ENCODE measurements at places on chromosomes 6 and 20. TPM values are rescaled to one million over a fixed set of nuclear protein-coding genes. Genes with fewer than 3 reads are reported as not detected.

The OR2H2 gene
- total RNA-seq: not detected

- H3K4me3 ChIP-seq: no peak overlapping the region
- DNase-seq: no peak
- no peaks in the 10 kb centered on the region for H3K27me3 ChIP-seq
- H3K4me1 ChIP-seq: peaks cover 9% of the 10 kb centered on the region
- H3K36me3 ChIP-seq: no peaks in the 10 kb centered on the region
Measured at GRCh38 chr6:108544606-108545005, 16.1 kb upstream of the FOXO3 start.

DNA sequence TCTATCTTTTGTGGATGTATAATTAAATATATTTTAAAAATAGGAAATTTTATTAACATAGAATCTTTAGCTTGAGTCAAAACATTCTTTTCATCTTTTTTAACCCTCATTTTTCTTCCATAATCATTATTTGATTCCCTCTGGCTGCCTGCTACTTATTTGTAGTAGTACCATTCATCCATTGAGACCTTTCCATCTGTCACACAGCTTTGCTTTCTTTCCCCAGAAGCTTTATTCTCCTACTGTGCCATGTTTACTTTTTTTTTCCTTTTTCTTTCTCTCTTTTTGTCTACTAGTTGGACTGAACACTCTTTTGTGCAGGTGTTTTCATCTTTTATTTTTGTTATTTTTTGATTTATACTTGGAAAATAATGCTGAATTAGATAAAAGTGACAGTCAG is 522.6 kb upstream of the MMS22L start:
- DNase-seq: no peak
- H3K27me3 ChIP-seq: no peaks in the 10 kb centered on the region
- no peaks in the 10 kb centered on the region for H3K36me3 ChIP-seq
- no peak overlapping the region for H3K27ac ChIP-seq
- H3K4me1 ChIP-seq: no peaks in the 10 kb centered on the region
- no peak overlapping the region for H3K4me3 ChIP-seq

The TCP11 gene
- not detected for total RNA-seq

DNA sequence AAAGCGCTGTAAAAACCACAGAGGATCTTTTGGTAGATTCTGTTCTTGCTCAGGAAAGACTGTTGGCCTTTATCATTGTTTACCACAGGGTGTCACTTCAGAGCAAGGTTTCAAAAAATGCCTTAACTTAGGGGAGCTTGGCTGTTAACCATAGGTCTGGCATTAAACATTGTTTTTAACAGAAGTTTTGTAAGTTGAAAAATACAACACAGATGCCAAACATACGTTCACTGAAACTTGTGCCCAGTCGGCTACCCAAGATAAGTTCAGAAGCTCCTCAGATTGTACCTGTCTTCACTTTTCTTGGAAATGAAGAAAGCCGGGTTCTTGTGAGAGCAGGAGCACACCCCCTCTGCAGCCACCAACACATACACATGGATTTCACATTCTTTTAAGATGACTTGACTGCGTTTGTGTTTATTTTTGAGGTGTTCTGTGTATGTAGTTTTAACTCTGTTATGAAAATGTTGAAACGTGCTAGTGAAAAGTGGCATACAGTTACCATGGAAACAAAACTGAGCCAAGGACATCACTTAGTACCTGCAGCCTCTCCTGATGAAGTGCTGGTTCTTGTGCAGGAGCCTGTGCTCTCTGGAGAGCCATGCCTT is 64.9 kb downstream of the SYCP2L start:
- H3K4me1 ChIP-seq: no peaks in the 10 kb centered on the region
- no peak for DNase-seq
- H3K36me3 ChIP-seq: no peaks in the 10 kb centered on the region
- no peak overlapping the region for H3K4me3 ChIP-seq

GRCh38 chr6:157513619-157514485 is 132.9 kb downstream of the ZDHHC14 start:
- no peaks in the 10 kb centered on the region for H3K36me3 ChIP-seq
- DNase-seq: no peak
- H3K27ac ChIP-seq: no peak overlapping the region
- no peaks in the 10 kb centered on the region for H3K4me1 ChIP-seq
- H3K4me3 ChIP-seq: no peak overlapping the region

DNA sequence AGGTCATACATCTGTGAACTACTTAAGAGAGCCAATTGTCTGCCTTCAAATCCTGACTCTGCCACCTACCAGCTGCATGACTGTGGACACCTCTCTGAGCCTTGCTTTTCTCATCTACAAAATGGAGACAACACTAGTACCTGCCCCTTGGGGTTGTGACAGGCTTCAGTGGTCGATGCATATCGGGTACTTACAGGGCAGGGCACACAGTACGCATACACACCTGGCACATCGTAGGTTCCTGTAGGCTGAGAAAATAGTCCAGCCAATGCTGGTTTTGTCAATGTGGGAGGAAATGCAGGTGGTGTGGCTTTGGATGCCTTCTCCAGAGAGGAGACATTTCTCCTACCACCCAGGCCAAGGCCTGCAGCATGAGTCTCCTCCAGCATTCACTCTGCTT is 2.3 kb downstream of the ADIG start:
- no peaks in the 10 kb centered on the region for H3K4me1 ChIP-seq
- H3K27me3 ChIP-seq: no peaks in the 10 kb centered on the region
- H3K36me3 ChIP-seq: no peaks in the 10 kb centered on the region
- H3K4me3 ChIP-seq: no peak overlapping the region
- no peak for DNase-seq
- H3K27ac ChIP-seq: no peak overlapping the region

DNA sequence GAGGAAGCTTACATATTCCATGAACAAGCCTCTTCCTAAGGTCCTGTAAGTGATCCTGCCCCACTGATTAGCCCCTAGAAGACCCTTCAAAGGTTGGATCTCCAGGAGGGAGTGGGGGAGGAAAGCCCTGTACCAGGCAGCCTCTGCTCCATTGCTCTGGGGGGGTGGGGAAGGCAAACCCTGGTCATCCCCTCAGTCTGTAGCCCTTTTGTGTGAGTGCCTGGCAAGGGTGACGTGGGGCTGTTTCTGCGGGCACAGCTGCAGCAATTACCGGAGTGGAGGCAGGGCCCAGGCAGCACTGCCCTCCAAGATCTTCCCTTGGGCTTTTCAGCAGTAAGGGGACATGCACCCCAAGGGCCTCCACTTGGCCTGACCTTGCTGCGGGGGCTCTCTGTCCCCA is at the start of gene MOG:
Gene MOG, plus strand, starts transcription at position 295 of the 400 bp plus-strand sequence. CDS start 118 bp downstream, outside the sequence.
- peaks cover 12% of the 10 kb centered on the region for H3K4me1 ChIP-seq
- H3K27me3 ChIP-seq: peaks cover 30% of the 10 kb centered on the region
- no peaks in the 10 kb centered on the region for H3K36me3 ChIP-seq
- no peak within 1 kb of the TSS for H3K4me3 ChIP-seq
- DNase-seq: no peak

DNA sequence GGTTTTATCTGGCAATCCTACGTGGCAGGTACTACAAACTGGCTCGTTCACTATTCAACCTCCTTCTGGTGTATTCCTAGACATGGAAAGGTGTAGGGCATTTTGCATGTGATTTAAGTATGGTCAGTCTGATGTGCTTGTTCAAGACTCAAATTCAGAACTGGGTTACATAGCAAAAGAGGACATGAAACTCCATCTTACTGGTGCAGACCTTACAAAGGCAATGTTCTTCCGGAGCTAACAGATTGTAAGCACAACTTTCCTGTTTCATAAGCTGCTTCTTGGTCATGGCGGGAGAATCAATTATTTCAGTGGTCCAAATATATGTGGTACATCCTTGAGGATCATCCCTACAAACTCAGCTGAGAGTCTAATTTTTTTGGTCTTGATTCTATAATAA is 703.4 kb downstream of the EPM2A start:
- DNase-seq: no peak
- H3K36me3 ChIP-seq: no peaks in the 10 kb centered on the region
- H3K27me3 ChIP-seq: no peaks in the 10 kb centered on the region
- H3K4me3 ChIP-seq: no peak overlapping the region
- peaks cover 5% of the 10 kb centered on the region for H3K4me1 ChIP-seq

GRCh38 chr20:21433329-21433890 is 36.1 kb upstream of the NKX2-4 start:
- no peak for DNase-seq
- no peak overlapping the region for H3K27ac ChIP-seq
- no peak overlapping the region for H3K4me3 ChIP-seq
- no peaks in the 10 kb centered on the region for H3K36me3 ChIP-seq
- no peaks in the 10 kb centered on the region for H3K4me1 ChIP-seq

- peak overlapping the region; percentile 87 for H3K27ac ChIP-seq
- H3K4me1 ChIP-seq: peaks cover 32% of the 10 kb centered on the region
- H3K4me3 ChIP-seq: no peak overlapping the region
- no peaks in the 10 kb centered on the region for H3K36me3 ChIP-seq
- H3K27me3 ChIP-seq: peaks cover 16% of the 10 kb centered on the region
Measured at GRCh38 chr6:166636934-166637333, 9.9 kb upstream of the RPS6KA2 start.

- H3K27me3 ChIP-seq: no peaks in the 10 kb centered on the region
- H3K4me1 ChIP-seq: no peaks in the 10 kb centered on the region
- DNase-seq: no peak
- no peak overlapping the region for H3K27ac ChIP-seq
- no peaks in the 10 kb centered on the region for H3K36me3 ChIP-seq
Measured at GRCh38 chr6:153425536-153425935, 294.5 kb upstream of the RGS17 start.

- no peak overlapping the region for H3K4me3 ChIP-seq
- no peaks in the 10 kb centered on the region for H3K36me3 ChIP-seq
- no peak for DNase-seq
- no peaks in the 10 kb centered on the region for H3K4me1 ChIP-seq
- no peak overlapping the region for H3K27ac ChIP-seq
Measured at GRCh38 chr6:170057961-170058877, 232.7 kb downstream of the DLL1 start.

GRCh38 chr6:144602523-144603180 is 317.5 kb downstream of the UTRN start:
- peaks cover 18% of the 10 kb centered on the region for H3K36me3 ChIP-seq
- H3K4me1 ChIP-seq: no peaks in the 10 kb centered on the region

DNA sequence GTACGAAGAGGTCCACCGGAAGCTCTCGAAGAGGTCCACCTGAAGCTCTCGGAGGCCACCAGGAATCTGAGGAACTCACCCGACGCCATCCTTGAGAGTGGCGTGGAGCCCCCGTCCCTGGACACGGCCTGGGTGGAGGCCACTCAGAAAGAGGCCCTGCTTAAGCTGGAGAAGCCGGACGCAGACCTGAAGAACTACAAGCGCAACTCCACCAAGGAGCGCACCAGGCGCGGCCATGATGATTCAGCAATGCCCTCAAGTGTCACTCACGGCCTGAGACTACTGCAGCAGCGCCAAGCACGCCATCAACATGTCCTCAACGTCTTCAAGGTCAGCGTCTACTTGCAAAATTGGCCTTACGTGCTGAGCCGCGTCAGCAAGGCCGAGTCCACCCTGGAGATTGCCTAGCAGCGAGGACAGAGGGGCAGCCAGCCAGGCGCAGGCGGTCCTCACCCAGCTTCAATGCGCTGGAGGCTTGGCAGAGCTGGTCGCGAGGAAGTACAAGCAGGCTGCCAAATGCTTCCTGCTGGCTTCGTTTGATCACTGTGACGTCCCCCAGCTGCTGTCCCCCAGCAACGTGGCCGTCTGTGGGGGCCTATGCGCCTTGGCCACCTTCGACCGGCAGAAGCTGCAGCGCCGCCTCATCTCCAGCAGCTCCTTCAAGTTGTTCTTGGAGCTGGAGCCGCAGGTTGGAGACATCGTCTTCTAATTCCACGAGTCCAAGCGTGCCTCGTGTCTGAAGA is 7.7 kb upstream of the GJA10 start:
- no peaks in the 10 kb centered on the region for H3K4me1 ChIP-seq
- no peak overlapping the region for H3K4me3 ChIP-seq
- H3K27ac ChIP-seq: no peak overlapping the region
- peaks cover 24% of the 10 kb centered on the region for H3K27me3 ChIP-seq
- no peaks in the 10 kb centered on the region for H3K36me3 ChIP-seq

DNA sequence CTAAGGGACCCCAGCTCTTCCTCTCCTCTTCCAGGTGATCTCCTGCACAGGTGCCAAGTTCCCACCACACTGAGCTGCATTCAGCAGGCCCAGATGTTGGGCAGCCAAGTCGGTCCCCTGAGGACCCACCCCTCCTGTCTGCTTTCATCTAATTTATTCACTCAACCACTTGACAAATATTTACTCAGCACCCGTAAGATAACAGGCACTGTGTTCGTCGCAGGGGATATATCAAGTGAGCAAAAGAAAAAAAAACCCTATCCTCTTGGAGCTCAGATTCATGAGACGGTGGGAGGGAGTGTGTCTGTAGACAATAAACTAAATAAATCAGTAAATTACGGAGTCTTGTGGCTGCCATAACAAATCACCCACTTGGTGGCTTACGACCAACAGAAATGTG is 143.6 kb downstream of the MRPL14 start:
- no peaks in the 10 kb centered on the region for H3K4me1 ChIP-seq
- H3K27me3 ChIP-seq: no peaks in the 10 kb centered on the region
- H3K27ac ChIP-seq: peak overlapping the region; percentile 39
- no peaks in the 10 kb centered on the region for H3K36me3 ChIP-seq

DNA sequence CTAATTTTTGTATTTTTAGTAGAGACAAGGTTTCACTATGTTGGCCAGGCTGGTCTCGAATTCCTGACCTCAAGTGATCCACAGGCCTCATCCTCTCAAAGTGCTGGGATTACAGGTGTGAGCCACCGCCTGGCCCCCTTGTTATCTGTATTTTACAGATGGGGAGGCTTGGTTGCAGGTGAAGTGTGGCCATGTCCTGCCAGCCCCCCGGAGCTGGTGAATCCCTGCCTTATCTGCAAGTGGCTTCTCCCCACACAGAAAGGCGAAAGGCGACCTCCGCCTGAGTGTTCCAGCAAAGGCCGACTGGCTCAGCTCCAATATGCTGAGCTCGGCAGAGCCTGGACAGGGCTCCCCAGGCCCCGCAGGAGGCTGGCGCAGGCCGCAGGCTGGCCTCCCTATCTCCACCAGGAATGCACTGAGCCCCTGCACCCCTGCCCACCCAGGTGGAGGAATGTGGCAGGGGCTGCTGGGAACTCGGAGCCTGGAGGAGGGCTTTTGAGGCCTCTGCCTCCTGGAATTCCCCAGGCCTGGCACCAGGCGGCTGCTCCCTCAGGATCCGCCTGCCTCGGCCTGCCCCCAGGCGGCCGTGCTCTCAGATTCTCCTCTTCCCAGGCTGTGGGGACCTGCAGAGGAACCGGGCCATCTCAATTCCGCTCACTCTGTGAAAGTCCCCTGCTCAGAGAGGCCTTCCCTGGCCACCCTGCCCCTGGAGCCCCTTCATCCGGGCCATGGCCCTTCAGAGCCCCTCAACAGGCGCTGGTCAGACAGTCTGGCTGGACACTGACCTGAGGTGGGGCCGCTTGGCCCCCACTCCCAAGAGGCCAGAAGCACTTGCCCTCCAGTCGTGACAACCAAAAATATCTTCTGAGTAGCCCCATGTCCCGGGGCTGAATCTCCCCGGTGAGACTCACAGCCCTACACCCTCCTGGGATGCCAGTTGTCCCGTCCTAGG is 9.3 kb upstream of the LAMA5 start:
- H3K27me3 ChIP-seq: no peaks in the 10 kb centered on the region
- peaks cover 25% of the 10 kb centered on the region for H3K4me1 ChIP-seq
- H3K36me3 ChIP-seq: no peaks in the 10 kb centered on the region

DNA sequence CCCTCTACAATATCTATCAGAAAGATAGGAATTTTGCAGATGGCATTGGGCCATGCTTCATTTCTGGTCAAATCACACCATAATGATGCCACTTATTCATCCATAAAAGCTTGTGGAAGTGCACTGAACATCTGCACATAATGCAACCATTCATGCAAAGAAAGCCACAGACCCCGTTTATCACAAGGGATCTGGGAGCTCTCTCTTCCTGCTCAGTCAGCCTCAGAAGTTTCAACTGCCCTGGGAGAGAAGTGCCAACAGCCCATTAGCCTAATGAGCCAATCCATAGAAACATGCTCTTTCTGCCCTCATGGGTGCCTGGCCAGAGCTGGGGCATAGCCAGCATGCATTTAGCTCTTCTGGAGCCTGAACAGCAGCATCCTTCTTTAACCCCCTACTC is 85.8 kb downstream of the SLC35F1 start:
- DNase-seq: no peak
- H3K27ac ChIP-seq: no peak overlapping the region
- no peaks in the 10 kb centered on the region for H3K27me3 ChIP-seq
- no peak overlapping the region for H3K4me3 ChIP-seq
- H3K4me1 ChIP-seq: no peaks in the 10 kb centered on the region

The C6orf163 gene
- total RNA-seq: 1.9 TPM

Data from heart right ventricle (tissue), 16 donors.